ENCODE measurements at places on chromosomes 6 and 20.

DNA sequence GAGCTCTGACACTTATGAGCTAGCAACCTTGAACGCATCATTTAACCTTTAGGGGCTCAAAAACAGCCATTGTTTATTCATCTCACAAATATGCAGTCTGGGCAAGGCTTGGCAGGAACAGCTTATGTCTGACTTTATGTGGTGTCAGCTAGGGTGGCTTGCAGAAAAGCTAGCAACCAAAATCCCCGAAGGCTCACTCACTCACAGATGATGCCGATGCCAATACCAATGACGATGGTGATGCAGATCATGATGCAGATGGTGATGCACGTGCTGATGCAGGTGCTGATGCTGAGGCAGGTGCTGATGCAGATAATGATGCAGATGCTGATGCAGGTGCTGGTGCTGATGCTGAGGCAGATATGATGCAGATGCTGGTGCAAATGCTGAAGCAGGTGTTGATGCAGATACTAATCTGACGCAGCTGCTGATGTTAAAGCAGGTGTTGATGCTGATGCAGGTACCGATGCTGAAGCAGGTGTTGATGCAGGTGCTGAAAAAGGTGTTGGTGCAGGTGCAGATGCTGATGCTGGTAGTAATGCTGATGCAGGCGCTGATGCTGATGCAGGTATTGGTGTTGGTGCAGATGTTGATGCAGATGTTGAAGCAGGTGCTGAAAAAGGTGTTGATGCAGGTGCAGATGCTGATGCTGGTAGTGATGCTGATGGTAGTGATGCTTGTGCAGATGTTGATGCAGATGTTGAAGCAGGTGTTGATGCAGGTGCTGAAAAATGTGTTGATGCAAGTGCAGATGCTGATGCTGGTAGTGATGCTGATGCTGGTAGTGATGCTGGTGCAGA lies 195.6 kb downstream of the NFATC2 start:
- no peak for DNase-seq

DNA sequence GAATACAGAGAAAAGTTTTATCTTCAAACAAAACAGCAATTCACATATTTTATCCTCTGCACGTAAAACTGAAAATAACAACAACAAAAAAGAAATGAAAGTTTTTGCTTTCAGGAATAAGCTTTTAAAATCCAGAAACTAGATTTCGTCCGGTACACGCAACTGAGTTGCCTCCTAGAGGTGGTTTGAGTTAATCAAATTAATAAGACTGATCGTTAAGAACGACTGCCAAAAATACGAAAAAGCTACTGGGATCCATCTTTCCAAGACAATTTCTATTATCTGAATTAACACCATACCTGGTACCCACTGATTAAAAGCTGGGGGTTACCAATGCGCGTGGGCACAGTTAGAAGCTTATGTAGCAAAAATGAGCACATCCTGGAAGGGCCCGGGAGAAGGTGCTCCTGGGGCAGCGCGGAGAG lies 669 bp downstream of the PDCD2 start:
- no peak for DNase-seq

DNA sequence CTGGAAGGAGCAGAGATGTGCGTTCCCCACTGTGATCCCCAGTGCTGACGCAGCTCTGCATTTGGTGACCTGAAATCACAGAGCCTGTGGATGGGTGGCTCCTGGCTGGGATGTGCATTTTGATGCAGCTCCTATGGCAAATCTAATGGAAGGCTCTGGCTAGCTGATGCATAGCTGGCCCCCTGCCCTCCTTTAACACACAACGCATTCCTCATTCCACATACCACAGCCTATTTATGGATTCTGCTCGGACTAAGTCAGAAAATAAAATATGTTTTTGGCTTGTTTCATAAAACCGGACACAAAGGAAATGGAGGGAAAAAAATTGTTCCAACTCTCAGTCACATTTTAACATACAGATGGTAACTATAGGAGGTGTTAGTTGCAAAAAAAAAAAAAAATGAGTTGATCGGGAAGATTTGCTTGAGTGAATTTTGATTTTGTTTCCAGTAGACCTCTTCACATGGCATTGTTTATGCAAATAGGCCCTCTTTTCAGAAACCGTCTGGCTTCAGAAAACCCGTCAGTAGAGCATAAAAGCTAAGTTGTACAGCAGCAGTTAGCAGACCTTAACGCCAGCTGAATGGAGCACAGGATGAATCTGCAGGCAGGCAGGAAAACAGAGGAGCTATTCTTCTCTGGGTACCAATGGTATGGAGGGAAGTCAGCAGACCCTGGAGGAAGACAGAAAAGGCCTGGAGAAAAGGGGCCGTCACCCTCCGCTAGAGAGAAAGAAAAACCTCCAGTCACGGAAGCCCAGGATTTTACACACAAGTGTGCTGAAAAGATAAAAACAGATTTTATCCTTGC lies 215.4 kb downstream of the HDGFL1 start:
- DNase-seq, result peak; percentile 52

DNA sequence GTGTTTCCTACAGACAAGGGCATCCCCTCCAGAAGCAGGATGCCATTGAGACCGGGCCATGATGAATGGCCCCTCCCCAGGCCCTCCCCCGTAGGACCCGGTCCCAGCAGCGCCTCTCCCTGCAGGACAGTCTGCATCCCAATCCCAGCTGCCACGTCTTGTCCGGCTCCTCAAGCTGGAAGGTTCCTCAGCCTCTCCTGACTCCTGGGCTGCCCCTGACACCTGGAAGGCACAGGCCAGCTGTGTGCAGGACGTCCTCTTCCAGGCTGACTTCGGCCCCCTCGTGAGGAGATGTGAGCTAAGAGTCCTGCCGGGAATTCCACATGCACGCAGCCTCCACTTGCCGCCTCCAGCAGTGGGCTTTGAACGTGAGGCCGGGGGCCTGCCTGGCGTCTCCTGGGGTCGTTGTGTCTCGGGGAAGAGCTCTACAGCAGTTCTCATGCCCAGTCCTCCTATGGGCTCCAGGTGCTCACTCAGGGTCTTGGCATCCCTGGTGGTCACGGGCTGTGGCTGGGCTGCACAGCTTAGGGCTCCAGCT lies 64.4 kb downstream of the TAF4 start:
- DNase-seq, result no peak

GRCh38 chr6:76451926-76452709 lies 379.7 kb upstream of the IMPG1 start:
- no peak for DNase-seq

GRCh38 chr6:158028421-158028820 lies 46.8 kb downstream of the SYNJ2 start:
- no peak for DNase-seq

GRCh38 chr6:107230024-107230423 lies 114.7 kb upstream of the BEND3 start:
- DNase-seq, result no peak

DNA sequence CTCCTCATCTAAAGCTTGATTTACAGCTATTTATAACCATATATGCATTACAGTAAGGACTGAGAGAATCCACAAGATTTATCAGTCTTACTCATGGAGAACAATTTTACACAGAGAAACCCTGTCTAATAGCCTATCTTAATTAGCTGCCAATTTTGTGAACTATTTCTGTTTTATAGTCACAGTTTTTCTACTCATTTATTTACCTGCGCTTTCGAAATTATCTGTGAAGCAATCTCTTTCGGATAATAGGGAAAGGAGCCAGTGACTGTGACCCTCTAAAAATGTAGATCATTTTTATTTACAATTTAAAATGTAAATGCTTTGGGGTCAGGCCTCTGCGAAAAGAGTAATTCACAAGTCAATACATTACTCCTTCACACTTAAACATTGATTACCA lies 98.1 kb downstream of the TSHZ2 start:
- DNase-seq, result no peak

DNA sequence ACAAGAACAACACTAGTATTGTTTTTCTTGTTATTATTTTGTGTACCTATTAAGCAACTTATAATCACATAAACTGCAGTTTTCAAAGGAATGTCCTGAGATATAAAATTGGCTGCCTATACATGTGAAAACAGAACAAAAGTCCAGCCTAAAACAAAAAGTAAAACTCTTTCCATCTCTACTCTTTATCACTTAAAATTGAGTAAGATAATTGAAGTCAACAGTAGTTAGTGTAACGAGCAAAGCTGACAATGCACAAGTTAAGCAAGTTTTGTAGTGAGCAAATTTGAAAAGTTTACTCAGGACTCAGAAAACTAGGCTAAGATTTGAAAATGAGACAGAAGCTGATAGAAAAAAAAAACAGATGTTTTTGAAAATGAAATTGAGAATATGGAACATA lies 941.4 kb upstream of the MAN1A1 start:
- DNase-seq, result no peak

GRCh38 chr6:22106961-22107360 lies 189.9 kb downstream of the PRL start:
- no peak for DNase-seq

- no peak for DNase-seq
Measured at GRCh38 chr6:11430036-11430435, 107.5 kb upstream of the TMEM170B start.

GRCh38 chr6:170095273-170095981 lies 195.5 kb downstream of the DLL1 start:
- DNase-seq, result no peak

GRCh38 chr6:127120787-127121636 lies 2.5 kb downstream of the RSPO3 start:
- DNase-seq, result peak; percentile 68

DNA sequence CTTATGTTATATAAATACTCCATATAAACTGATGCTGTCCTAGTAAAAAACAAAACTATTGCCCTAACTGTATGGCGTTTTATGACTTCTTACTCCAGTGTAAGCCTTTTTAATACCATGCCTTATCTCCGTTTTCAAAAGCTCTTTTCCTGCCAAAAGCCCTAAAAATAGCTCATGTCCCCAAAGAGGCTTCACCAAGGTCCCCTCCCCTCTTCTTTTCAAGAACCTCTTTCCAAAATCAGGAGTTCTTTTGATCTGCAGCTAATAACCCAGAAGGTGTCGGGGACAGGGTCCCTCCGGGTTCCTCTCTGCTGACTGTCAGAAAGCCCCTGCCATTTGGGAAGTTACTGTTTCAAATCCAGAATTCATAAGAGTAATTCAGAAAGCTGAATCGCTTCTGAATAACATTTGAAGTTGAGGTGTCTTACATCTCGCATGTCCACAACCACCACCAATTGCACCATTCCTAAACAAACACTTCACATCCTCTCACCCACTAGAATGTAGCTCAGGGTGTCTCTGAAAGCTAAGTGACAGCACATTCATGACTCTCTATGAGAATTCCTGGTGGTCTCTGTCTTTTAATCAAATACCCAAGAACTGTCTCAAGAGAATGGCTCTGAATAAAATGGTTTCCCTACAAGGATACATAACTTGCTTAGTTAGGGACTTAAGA lies 13.3 kb downstream of the TASP1 start:
- no peak for DNase-seq

DNA sequence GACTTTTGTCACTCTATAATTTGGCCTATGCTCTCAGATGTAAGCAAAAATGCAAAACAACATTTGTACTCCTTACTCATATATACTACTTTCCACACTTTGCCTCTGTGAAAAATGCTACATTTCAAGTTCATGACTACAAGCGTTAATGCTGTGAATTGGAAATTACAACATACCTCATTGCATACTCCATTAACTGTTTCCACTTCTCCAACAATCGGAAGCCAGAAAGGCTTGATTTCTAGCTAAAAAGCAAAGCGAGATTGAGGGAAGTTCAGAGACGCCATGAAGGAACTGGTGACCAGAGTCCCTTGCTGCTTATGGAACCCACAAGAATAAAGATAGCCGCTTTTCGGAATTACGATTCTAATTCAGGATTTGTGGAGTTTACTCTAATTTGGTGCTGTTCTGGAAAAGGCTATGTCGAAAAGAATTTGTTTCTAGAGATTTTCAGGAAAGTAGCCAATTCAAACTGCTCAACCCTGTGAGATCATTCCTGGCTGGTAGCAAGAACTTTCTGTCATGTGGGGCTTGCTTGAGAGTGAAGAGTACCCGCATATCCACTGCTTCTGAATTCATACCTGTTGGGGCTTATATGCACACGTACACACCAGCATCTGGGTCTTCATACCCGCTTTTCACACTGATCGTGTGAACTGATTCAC lies 98.0 kb upstream of the CITED2 start:
- no peak for DNase-seq

All from right renal pelvis (tissue), 4 donors.